Vagina (tissue), 2 donors: ENCODE measurements at places on chromosomes 7 and 10. TPM values are rescaled to one million over a fixed set of nuclear protein-coding genes. Genes with fewer than 3 reads are reported as not detected.

- DNase-seq = no peak
Observed at GRCh38 chr7:145431834-145432233, 596.0 kb upstream of the TPK1 start.

- DNase-seq = peak; percentile 27
Observed at GRCh38 chr7:99791667-99792369, 7.8 kb upstream of the CYP3A4 start.

- DNase-seq = no peak
Observed at GRCh38 chr7:121547544-121548092, 151.5 kb upstream of the FAM3C start.

GRCh38 chr7:154882931-154883474, 119.9 kb downstream of the PAXIP1 start:
- DNase-seq = no peak

GRCh38 chr7:2104716-2105115, 128.0 kb downstream of the MAD1L1 start:
- DNase-seq = no peak

DNA sequence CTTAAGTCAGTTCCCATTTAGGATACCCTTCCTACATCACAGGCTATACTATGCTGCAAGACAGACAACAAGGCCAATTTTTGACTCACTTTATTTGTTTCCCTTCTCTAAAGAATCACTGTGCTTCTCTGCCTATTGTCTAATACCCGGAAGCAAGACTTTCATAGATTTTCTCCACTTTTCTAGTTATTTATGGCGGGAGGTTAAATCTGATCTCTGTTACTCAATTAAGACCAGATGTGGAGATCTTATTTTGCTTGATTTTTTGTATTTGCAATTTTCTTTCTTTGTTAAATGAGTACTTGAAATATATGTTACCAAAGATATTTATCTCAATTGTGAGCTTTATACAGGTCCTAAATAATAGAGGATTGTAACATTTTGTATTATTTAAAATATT, 511.5 kb downstream of the ATRNL1 start:
- DNase-seq = no peak

DNA sequence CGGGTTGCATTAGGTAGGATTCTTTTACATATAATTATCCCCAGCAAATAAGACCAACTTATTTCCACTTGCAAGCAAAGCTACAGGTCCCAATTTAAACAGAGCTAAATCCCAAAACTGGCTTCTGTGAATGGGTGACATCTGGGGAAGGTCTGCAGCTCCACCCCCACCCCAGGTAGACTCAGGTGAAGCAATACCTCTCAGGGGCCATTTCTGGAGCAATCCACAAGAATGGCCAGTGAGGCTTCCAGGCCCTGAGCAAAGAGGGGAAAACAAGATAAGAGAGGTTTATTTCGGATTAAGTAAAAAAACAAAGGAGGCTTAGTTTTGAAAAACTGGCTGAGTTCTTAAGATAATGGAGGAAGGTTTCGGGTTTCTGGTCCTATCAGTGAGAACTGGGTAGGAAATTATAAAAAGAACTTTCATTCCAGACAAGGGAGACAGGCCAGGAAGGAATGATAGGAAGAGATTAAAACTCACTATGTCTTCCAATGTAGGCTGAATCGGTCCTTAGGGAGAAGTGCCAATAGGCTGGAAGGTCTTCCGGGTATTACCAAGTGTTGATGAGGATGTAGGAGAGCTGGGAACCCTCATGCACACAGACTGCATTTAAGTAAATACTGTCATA, 25.4 kb downstream of the SH3PXD2A start:
- DNase-seq = no peak

GRCh38 chr10:59654007-59654406, 55.6 kb downstream of the SLC16A9 start:
- no peak for DNase-seq

GRCh38 chr10:80522756-80523363, 14.8 kb upstream of the SH2D4B start:
- DNase-seq = no peak

GRCh38 chr10:103872137-103872931, 17.0 kb upstream of the SH3PXD2A start:
- DNase-seq = no peak

GRCh38 chr7:102453319-102453718, 11.3 kb downstream of the ALKBH4 start:
- DNase-seq = no peak

DNA sequence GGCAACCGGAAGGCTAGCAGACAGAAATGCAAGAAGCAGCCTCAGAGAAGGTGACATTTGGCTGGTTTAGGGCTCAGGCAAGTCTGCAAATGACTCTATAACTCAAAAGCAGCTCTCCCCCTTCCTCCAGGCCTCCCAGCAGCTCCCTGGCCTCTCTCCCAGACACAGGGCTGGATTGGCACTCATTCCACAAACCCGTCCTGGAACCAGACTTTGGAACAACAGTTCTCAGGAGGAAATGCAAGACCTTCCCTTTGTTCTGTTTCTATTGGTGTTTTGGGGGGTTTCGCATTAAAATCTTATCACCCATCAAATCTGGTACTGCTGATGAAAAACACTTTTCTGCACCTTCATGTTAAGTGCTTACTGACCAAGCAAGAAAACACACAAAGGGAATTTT, 40.3 kb upstream of the EFCAB10 start:
- DNase-seq = no peak

GRCh38 chr10:95693071-95693667, 558 bp downstream of the TCTN3 start:
- DNase-seq = no peak

GRCh38 chr10:35274498-35275060, 61.7 kb upstream of the CCNY start:
- DNase-seq = no peak

DNA sequence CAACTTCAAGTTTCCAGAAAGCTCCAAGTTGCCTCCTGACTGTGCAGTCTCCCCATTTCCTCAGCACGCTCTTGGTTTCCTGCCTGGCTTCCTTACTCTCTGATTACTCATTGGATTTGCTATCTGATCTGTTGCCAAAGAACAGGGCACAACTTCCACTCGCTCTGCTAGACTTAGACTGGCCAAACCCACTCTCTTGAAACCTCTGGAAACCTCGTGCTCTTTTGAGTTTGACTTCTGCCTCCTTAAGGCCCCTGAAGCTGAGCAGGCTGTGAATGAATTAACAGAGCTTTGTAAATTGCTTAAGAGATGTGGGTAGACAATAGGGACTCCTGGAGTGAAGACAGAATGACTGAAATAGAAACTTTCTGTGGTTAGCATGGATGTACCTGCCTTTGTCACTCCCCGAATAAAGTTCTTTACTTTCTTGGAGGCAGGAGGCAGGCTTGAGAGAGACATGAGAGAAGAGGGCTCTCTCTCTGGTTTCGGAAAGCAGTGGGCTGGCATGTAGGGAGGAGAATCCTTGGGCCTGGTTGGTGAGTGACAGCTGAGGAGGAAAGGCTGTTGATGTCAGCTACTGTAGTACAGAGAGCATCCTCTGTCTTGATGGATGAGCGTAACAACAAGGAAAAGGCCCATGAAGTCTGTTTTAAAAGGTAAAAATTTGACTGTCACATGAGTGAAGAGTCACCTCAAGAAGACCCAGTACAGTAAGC, 70.8 kb downstream of the CHN2 start:
- no peak for DNase-seq

SFTPA1 gene
- 2.9 TPM for total RNA-seq

HDAC9 gene
- total RNA-seq = 32.4 TPM

OR2A7 gene
- total RNA-seq = 7.4 TPM

PRKCQ gene
- total RNA-seq = 3.7 TPM

GALNT17 gene
- total RNA-seq = 3.9 TPM

SPDYE16 gene
- total RNA-seq = not detected
